Activated CD4-positive, alpha-beta T cell treated with anti-CD3 and anti-CD28 coated beads for 48 hours (primary cell): ENCODE measurements at places on chromosomes 13 and 19.

DNA sequence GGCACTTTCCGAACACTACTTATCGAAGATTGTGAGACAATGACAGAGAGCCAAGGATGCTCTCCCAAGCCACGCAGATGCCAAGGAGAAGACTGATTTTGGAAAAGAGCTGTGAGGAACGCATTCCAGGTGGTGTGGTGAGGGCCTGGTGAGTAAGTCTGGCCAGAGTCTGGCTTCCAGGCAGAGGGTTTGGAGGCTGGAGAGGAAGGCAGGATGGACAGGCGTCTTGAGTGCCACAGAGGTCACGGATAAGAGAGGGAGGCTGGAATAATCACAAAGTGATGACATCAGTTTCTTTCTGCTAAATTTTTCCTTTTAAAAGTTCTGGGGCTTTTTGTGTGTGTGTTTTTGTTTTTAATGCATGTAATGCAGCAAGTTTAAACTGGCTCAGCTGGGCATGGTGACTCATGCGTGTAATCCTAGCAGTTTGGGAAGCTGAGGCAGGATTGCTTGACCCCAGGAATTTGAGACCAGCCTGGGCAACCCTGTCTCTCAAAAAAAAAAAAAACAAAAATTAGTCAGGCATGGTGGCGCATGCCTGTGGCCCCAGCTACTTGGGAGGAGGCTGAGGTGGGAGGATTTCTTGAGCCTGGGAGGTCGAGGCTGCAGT, 235.1 kb downstream of the NALCN start:
- no peak for DNase-seq

DNA sequence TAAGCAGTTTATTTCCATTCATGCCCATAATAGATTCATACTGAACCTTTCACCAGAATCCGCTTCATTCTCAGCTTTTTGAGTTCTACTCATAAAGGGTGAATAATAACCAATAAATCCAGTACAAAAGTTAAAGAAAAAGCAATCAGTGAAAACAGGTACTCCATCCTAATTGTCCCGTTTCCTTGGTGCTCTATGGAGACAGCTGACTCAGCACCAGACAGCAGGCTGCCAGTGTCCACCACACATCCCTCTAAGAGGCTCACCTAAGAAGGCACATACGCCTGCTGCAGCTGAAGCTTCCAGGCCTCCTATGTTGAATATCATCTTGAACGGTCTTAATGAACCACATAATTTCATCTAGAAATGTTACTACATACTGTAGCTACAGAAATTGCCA, 27.3 kb downstream of the MYO16 start:
- DNase-seq, result no peak

GRCh38 chr13:44929692-44930091, 59.6 kb downstream of the NUFIP1 start:
- no peak for DNase-seq

GRCh38 chr19:40693150-40693788, 2.8 kb upstream of the NUMBL start:
- no peak for DNase-seq

DNA sequence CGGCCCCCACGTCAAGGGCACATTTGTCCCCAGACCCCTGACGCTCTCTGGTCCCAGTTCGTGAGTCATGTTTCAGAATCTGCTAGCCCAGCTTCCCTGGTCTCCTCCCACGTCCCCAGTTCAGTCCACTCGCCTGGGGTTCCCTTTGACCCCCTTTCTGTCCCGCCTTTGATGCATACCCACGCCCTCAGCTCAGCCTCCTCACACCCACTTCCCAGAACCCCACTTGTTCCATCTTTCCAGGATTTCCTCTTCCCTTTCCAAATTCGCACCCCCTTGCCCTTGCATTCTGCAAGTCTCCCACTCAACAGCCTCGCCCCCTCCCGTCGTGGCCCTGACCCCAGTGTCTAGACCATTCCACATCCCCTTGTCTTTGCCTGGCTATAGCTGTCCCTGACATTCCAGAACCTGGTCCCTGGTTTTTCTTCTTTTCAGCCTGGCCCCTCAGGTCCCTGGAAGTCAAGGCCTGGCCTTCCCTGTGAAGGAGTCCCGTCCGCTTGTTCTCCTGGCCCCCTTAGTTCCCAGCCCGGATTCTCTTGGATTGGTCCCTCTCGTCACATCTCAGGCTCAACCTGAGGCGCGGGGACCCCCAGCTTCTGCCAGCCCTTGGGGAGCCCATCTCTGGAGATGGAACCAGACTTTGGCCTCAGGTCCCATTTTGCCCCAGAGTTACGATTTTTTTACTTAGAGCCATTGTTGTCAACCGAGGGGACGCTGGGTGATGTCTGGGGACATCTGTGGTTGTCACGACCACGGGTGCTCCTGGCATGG, 1.3 kb downstream of the NCLN start:
- DNase-seq, result no peak

DNA sequence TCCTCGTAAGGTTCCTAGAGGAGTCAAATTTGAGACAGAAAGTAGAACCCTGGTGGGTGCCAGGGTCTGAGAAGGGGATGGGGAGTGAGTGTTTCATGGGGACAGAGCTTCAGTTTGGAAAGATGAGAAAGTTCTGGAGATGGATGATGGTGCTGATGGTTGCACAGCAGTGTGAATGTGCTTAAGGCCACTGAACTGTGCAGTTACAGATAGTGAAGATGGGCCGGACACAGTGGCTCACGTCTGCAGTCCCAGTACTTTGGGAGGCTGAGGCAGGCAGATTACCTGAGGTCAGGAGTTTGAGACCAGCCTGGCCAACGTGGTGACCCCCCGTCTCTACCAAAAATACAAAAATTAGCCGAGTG, 917 bp downstream of the SPC24 start:
- no peak for DNase-seq
